ENCODE measurements at places on chromosomes 2 and 18.

DNA sequence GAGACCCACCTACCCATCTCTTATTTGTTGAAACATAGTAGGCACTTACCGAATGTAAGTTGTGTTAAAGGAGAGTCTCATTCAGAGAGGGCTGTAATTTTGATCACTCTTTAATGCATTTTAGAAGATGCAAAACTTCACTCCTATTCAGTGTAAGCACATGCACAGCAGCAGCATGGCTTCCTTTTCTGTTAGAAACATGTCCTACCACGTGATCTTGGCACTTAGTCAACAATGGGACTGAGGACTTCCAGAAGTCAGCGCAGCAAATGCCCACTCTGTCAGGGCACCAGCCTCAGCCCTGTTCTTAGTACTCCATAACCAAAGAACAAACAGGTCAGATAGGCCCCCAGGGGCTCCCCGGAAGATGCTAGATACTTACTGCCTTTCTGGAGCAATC, 456.5 kb downstream of the METTL4 start:
- DNase-seq, result no peak

GRCh38 chr2:170425281-170425751, 247.4 kb downstream of the MYO3B start:
- DNase-seq, result no peak

GRCh38 chr18:70044632-70045031, 97.0 kb upstream of the CD226 start:
- no peak for DNase-seq

- DNase-seq, result no peak
Observed at GRCh38 chr2:19725392-19725791, 176.4 kb downstream of the TTC32 start.

GRCh38 chr18:79257480-79257879, 138.2 kb upstream of the NFATC1 start:
- no peak for DNase-seq

GRCh38 chr2:120772261-120772660, 36.6 kb downstream of the GLI2 start:
- no peak for DNase-seq

DNA sequence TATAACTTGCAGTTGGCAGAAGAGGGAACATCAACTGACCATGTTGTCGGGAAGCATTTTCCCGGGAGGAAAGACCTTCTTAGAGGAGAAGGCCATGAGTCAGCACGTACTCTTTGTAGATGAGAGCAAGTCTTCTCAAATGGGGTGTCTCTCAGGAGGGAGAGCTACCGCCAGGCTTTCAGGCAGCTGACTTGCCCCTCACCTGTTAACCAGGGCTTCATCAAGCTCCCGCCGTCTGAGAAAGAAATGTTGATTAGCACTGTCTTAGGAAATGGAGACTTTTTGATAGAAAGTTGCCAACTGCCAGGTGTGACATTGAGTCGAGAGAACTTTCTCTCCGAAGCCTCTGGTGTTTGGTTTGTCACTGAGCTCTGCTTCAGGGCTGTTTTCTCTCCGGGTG, 196.1 kb downstream of the ZNF407 start:
- DNase-seq, result no peak

- DNase-seq, result no peak
Observed at GRCh38 chr2:38056216-38056615, 19.7 kb downstream of the CYP1B1 start.

DNA sequence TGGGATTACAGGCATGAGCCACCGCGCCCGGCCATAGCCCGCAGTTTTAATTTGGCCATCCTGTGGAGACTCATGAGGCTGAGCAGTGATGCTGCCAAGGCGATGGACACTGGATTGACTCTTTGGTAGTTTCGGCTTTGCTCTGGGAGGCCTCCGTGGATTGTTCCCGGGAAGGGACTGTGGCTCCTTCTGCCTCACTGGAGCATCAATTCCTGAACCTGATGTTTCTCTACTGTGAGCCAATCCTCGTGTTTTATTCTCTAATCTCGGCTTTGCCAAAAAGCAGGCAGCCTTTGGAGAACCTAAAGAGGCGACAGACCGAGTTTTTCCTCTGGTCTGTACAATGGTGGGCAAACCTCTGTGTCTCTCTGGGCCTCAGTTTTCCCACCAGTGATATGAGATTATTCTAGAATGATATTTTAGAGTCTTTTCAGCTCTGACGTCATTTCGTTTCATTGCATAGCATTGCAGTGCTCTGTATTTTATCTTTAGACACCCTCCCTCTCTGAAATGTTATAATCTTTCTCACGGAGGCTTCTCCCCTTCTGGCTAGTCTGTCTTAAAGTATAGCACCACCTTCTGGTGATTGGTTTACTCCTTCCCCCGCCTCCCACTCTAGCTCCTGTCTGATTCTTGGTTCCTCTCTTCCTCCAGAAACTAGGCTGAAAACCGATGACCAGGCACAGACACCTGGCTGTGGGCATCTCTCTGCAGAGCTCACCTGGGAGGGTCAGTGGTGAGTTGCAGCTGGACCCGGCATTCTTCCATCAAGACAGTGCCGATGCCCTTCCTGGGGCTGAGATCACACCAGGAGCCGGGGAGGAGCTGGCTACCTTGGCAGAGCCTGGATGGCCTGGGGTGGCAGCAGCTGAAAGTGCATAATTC, 341.3 kb downstream of the MYCN start:
- no peak for DNase-seq

DNA sequence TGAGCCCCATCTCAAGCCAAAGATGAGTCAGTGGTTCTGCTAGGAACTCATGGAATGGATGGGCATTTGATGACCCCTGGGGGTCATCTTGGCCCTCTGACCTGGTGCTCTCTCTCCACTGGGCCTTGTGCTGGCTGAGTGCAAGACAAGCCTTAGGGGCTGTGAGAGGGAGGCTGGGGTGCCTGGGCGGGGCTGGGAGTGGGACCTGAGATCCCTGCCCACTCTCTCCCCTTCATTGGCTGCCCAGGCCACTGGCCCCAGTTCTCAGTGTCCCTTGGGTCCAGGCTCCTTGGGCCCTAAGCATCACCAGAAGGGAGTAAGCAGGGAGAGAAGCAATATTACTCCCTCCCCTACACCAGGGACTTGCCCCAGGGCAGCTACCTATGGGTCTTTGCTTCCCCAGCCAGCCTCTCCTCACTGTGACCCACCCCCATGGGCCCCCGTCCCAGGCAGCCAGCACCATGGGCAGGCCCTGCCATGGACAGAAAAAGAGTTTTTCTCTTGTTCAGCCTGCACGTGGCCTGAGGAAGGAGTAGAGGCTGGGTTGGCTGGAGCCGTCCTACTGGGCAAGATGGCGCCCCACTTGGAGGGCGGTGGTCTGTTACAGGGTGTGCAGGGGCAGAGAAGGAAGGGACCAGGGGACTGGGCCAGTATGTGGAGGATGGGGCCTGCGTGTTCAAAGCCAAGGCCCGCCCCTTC, 33.6 kb downstream of the ATOH8 start:
- no peak for DNase-seq

DNA sequence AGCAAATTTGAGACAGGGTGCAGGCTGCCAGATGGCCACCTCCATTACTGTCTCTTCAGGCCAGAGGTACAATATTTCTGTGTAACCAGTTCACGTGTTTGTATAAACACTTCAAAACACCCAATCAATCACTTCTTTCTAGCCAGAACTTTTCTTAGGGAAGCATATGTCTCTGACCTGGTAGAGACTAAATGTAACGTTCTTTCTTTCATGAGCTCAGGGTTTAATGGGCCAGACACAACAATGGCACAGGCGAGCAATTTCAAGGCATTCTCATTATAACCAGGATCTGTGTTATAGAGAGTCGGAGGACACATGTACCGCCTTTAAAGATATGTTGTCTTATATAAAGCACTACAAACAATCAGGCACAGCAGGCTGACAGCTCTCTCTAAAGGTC, 1846.4 kb upstream of the PIK3C3 start:
- DNase-seq, result no peak

DNA sequence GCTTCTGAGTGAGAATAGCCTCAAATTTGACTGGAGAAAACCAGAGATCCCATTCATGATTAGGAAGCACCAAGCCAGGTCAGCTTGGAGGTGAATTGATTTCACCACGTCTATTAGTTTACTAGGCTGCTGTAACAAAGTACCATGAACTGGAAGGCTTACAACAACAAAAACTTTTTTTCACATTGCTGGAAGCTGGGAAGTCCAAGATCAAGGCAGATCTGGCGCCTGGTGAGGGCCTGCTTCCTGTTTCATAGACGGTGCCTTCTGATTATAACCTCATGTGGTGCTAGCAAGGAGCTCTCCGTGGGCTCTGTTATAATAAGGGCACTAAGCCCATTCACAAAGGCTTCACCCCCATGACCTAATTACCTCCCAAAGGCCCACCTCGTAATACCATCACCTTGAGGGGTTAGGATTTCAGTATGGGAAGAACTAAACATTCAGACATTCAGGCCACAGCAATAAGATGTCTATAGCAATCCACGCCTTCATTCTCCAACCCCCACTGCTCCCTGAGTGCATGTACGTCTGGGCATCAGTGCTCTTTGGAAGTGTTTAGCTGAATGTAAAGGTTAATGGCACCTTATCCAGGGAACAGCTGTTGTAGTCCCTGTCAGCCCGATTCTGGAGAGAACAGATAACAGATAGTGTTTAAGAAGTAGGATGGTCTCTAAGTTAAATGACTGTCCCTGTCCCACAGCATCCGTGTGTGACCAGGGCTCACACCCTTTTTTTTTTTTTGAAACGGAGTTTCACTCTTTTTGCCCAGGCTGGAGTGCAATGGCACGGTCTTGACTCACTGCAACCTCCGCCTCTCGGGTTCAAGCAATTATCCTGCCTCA, 89.2 kb downstream of the SOCS6 start:
- DNase-seq, result no peak

- no peak for DNase-seq
Observed at GRCh38 chr2:182316950-182317349, 109.9 kb downstream of the PDE1A start.

GRCh38 chr2:224645722-224646121, 60.6 kb upstream of the CUL3 start:
- no peak for DNase-seq

DNA sequence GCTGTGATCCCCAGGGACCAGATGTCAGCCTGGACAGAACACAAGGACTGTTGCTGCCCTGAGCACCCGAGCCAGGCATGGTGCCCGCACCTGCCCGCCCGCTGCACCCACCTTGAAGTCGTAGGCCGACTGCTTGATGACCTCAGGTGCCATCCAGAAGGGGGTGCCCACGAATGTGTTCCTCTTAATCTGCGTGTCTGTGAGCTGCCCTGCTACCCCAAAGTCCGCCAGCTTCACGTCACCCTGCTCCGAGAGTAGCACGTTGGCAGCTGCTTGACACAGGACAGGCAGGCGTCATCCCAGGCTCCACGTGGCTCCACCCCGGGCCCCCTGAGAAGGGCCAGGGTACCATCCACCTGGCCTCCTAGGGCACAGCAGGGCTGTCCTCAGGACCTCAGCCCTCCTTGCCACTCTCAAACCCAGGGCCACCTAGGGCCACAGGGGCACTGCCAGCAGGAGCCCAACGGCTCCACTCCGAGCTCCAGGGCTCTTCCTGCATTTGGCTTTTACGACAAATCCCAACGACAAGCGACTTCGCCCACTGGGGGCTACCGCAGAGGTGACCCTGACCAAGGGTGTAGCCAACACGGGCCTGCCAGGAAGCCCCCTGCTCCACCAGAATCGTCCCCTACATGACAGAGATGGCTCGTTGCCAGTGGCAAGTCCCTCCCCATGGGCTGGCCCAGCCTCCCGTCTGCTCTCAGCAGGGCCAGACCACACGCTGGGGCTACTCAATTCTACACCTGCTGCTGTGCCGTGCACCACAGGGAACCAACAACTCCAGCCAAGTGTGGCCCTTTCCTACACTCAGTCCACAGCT, 9.0 kb downstream of the STK25 start:
- no peak for DNase-seq

- DNase-seq, result no peak
Observed at GRCh38 chr2:63680455-63680854, 91.7 kb downstream of the MDH1 start.

- no peak for DNase-seq
Observed at GRCh38 chr2:42930025-42930581, 137.7 kb upstream of the HAAO start.

- DNase-seq, result no peak
Observed at GRCh38 chr2:192073878-192074277, 120.9 kb downstream of the TMEFF2 start.
